ENCODE measurements at places on chromosomes 1 and 21.

DNA sequence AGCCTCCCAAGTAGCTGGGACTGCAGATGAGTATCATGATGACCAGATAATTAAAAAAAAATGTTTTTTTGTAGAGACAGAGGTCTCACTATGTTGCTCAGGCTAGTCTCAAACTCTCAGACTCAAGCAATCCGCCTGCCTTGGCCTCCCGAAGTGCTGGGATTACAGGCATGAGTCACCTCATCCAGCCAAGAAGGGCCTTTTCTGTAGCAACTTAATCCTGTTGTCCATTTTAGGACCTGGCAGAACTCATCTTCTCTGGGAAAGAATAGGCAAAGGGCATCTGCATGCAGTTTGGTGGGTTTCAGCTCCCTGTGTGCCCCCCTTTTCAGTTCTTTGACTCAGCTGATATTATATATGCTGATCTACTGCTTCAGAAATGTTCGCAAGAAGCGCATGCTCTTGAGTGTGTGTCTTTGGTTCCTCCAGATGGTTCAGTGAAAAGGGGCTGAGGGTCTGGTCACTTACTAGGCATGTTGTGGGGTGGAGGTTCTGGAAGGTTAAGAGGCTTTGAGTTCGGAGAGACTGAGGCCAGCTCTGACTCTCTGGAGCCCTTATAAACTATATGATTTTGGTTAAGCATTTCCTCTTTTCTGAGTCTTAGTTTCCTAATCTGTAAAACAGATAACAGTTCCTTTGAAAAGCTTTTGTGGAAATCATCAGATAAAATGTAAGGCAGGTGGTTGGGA is 19.4 kb upstream of the SRSF4 start:
- DNase-seq, result no peak

DNA sequence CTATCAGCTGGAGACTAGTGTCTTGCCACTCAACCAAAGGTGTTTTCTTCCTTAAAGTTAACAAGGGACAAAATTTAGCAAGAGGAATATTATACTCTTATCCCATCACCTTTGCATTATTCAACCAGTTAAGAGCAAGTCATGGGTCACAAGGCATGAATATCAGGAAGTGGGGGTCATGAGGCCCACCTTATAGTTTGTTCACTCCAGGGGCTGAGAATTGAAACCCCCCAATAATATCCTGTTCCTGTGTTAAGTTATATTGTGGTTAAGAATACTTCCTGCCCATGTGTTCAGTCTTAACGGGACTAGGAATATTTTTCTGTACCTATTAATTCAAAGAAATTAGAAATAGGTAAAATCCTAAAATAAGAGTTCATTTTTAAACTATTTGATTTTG is 239.7 kb downstream of the S1PR1 start:
- DNase-seq, result no peak

DNA sequence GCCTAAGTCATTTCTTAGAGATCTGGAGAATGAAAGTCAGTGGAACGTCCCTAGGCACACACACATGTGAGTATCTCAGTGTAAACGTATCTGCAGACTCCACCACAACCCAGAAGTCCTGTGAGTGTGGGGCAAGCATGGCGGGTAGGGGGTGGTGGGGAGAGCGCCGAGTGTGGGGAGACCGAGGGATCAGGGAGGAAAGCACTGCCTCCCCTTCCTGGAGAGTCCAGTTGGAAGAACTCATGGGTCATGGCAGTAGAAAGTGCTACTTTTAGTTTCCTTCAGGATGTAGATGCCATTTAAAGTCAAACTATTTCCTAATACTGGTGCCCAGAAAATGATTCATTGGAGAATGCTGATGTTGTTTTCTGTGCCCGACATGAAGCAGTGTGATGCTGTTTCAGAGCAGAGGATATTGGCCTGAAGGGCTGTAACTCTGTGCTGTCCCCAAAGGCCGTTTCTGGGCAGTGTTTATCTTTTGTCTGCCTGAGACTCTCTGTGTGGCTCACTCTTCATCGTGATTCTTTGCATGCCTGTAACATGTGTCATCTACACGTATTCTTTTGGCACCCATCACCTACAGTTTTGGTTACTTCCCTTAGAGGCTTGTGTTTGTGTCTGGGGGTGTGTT is 45.7 kb upstream of the TSPAN2 start:
- DNase-seq, result no peak

DNA sequence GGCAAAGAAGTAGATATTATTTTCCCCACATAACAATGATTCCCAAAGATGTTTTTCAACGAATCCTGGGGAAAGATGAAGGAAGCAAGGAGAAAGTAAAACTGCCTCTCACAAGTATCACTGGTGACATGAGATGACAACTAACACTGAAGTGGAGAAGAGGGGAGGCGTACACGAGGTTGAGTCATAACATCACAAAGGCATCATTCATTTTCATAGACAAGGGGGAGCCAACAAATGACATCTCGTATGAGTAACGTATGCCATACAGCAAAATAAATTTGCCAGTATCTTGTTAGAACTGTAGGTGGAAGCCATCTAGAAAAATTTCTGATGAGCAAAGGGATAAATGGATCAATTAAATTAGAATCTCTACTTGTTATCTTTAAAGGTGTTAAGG is 56.6 kb downstream of the ATP1B1 start:
- DNase-seq, result no peak

- no peak for DNase-seq
Observed at GRCh38 chr1:162835157-162835899, 25.6 kb downstream of the CCDC190 start.

- no peak for DNase-seq
Observed at GRCh38 chr1:242057745-242058115, 58.8 kb upstream of the MAP1LC3C start.

- DNase-seq, result no peak
Observed at GRCh38 chr1:166233750-166234366, 67.1 kb upstream of the FAM78B start.

DNA sequence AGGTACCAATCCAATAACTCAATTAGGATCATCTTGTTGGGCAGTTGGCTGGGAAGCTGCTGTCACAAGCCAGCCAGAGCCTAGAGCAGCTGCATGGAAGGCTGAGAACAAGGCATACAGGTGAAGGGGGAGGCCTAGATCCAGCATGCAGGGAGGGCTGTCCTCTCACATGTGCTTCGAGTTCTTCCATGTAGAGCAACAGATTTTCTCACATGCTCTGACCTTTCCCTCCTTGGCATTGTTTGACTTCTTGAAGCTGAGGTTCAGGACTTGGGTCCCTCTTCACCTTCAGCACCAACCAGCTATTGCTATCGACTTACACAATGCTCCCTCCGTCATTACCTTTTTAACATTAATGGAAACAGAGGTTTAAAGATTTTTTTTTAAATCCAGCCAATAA is 257.7 kb downstream of the ATG4C start:
- no peak for DNase-seq

DNA sequence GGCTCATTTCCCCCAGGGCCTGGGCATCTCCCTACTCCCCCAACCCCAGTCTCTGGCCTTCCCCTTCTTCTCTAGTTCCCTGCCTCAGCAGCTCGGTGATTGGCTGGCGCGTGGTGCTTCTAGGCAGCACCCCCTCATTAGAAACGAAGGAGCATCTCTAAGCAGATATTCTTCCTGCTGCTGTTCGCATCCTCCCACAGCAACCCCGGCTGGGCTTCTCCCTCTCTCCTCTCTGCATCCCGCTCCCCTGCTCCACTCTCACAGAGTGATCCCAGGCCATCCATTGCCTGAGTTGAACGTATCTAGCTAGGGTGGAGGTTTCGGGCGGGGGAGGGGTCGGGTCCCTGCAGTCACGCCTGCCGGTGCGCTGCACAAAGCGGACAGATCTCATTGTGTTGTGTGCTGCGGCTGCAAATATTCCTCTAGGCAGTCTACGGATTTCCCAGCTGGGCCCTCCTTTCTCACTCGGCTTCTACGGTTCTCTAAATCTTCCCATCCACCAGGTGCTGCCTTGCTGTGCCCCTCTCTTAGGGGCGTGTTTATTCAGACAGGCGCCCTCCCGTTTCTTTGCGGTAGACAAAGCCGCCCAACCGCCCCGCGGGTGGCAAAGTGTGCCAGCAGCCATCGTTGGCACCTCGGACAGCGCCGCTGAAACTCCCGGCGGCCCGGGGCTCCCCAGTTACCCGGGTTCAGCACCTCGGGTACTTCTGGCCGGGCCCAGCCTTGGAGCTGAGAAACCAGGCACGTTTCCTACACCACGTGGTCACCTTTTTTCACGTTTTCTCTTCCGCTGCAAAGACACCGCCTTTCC is 2.2 kb downstream of the CACNA1E start:
- peak; percentile 46 for DNase-seq

DNA sequence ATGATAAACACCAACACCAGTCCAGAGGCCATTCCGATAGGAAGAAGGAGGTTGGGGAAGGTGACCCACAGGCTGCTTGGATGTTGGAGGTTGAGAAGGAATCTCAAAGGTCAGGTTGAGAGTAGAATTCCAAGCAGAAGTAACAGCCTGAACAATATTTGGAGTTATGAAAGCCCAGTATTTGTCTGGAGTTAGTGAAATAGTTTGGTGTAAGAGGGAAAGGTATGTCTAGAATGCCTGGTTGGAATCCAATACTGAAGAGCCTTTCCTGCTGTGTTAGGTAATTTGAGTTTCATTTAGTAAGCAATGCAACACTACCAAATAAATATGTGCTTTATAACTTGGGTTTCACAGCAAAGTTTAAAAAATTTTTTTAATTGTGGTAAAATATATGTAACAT is 70.5 kb upstream of the MCOLN3 start:
- no peak for DNase-seq

GRCh38 chr21:39095681-39096080 is 87.6 kb downstream of the PSMG1 start:
- no peak for DNase-seq

DNA sequence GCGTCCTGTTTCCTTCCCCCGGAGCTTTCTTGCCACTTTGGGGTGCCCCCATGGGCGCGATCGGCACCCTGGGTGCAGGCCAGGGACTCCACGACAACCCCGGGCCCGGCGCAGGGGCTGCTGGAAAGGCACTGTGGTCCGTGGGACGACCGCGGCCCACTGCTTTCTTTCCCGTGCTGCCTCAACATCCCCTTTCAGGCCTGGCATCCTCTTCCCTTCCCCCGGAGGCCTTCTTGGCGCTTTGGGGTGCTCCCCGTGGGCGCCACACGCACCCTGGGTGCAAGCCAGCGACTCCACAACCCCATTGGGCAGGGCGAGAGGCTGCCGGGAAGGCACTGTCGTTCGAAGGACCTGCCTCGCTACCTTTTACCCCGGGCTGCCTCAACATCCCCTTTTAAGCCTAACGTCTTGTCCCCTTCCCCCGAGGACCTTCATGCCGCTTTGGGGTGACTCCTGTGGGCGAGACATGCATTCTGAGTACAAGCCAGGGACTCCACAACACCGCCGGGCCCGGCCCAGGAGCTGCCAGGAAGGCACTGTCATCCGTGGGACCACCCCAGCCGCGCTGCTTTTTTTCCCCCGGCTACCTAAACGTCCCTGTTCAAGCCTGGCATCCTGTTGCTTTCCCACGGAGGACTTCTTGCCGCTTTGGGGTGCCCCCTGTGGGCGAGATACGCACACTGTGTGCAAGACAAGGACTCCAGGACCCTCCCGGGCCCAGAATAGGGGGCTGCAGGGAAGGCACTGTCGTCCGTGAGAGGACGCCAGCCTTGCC is 137.8 kb downstream of the LIPI start:
- DNase-seq, result no peak

DNA sequence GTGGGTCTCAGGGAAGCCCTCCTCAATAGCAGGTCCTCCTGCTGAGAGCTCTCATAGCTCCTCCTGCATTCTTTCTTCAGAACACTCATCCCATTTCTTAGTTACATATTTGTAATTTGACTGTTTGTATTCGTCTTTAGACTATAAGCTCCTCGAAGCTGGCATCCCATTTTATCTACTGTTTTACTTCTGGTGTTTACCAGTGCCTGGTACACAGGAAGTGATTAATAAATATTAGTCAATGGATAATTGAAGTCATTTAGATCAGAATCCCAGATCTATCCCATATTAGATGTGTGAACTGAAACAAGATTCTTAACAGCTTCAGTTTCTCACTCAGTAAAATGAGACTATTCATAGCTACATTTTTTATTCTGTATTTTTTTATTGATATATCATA is 88.7 kb downstream of the PLPP3 start:
- no peak for DNase-seq

DNA sequence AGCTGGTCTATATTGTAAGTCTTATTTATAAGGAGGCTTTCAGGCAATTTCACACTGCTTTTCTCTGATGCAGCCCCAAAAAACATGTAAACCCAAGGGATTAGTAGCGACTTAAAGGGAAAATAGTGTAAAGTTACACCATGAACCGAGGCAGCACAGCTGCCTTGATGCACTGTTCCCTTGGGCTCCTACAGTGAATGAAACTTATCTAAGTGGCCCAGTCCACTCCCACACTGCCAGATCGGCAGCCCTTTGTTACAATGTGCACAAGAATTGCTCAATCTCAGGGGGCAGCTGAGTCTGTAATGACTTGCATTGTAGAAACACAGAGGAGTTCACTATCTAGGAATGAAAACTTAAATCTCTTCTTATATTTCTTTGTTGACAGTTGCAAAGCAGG is 120.8 kb upstream of the ADGRL2 start:
- no peak for DNase-seq

- DNase-seq, result no peak
Observed at GRCh38 chr1:11705596-11705995, 14.1 kb downstream of the DRAXIN start.

DNA sequence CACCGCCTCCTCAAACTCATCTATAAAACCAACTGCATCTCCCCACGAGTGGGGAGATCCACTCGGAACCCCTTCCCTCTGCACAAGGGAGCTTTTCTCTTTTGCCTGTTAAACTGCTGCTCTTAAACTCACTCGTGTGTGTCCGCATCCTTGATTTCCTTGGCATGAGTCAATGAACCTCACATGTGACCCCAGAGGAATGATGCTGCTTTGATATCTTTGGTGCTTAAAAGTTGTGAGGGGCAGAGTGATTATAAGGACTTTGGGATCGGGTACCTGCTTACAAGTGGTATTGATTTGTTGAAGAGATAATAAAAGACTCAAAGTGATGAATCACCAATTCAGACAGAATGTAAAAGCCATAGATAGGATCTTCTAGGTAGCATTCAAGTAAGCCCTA is 125.3 kb downstream of the GREM2 start:
- DNase-seq, result no peak

DNA sequence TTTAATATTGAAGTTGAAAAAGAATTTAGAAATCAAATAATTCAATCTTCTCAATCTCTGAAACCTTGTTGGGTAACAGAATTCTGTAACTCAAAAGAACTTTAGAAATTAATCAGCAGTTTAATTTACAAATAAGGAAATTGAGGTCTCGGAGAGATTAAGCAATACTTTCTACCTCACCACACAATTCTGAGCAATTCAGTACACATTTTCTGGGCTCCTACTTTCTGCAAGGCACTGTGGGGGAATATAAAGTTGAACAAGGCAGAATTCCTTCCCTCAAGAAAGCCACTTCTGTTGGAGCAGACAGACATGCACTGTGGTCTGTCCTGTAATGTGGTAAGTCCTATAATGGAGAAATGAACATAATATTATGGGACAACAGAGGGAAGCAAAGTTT is 47.7 kb downstream of the MEF2D start:
- no peak for DNase-seq

GRCh38 chr1:224740685-224741052 is 124.6 kb downstream of the CNIH3 start:
- DNase-seq, result no peak

- no peak for DNase-seq
Observed at GRCh38 chr1:1240348-1240732, 6.2 kb downstream of the C1QTNF12 start.

Data from left hindlimb (tissue), 1 donor.